Activated CD4-positive, alpha-beta T cell treated with anti-CD3 and anti-CD28 coated beads for 4 hours (primary cell): ENCODE measurements at places on chromosomes 5 and 9.

DNA sequence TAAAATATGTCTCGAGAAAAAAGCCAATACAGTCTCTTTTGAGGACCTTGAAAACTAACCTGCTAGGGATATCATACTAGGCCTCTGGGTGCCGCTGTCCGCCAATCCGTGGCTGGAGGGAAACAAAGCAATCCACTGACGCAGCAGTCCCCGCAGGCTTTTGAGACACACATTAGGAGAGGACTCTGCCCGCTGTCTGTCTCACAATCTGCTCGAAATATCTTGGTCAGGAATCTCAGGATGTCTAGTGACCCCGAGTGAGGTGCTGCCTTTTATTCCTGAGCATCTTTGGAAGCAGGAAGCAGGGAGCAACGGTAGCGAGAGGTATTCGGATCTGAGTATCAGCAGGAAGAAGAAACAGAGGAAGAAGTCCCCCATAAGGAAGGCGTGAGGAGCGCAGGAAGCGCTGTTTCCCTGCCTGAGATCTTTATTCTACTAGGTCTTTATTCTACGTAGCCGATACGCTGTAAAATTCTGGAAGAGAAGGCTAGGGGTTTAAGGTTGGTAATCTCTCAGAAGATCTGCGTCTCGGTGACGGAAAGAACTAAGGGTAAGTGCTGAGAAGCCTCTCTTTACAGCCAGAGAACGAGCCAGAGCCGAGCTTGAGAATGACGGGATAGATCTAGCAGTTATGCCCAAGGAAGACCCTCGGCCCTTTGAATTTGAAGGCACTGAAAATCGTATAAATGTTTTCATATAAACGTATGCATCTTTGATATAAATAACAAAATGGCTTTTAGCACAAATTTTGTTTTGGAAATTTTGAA, 4.0 kb upstream of the PCDHGA1 start:
- peak; percentile 67 for DNase-seq

DNA sequence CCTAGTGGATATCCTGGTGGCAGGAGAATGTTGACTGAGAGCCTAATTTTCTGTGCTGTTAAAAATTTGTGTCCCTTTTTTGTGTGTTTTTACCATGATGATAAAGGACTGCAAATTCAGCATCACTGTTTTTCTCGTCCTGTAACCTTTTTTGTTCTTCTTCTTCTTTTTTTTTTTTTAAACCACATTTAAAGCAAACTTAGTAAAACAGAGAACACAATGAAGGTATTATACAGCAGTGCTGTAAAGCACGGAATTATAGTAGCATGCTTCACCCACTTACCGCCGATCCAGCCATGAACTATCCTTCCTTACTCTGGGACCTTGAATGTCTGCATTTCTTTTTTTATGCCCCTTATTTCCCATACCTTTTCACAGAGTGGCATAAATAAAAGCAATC, 280.0 kb downstream of the ARHGAP26 start:
- no peak for DNase-seq

DNA sequence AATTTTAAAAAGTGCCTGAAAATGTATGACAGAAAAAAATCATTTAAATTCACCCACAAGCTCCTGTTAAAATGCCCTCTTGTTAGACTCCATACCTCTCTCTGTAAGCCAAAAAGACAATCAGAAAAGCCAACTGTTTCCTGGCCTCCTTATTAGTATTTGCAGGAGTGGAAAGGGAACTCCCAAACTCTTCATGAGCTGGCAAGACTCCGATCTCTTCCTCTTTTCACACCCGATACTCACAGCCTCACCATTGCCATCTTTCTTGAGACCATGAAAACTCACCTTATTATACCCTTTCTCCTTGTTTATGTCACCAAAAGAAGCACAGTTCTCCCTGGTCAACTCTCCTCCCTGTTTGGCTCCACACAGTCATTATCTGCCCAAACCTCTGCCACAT, 197.8 kb downstream of the DMAC1 start:
- DNase-seq, result no peak

DNA sequence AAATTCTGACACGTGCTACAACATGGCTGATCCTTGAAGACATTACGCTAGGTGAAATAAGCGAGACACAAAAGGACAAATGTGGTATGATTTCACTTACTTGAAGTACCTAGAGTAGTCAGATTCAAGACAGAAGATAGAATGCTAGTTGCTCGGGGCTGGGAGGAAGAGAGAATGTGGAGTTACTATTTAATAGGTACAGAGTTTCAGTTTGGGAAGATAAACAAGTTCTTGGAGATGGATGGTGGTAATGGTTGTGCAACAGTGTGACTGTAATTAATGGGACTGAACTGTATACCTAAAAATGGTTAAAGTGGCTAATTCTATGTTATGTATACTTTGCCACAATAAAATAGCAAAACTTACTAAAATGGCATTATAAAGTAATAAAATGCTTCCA, 34.4 kb downstream of the PAM start:
- no peak for DNase-seq

GRCh38 chr9:129866394-129867135, 31.3 kb downstream of the USP20 start:
- peak; percentile 56 for DNase-seq

DNA sequence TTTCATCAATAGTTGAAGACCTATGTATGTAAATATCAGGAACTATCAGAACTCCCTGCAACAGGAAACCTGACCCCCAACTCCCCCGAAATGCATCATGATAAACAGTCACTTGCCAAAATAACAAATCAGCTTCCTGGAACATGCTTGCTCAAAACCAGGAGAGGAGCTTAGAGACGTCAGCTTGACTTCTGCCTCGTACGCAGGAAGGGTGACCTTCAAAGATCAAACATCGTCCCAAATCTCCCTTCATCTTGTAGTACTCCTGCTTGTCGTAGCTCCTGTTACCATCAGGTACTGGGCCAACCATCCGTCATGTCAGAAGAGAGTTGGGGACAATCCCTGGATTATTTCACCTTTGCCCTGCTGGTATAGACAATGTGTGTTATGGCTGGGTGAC, 396.1 kb downstream of the GADD45G start:
- DNase-seq, result no peak

GRCh38 chr9:35603506-35603985, 1.5 kb upstream of the TESK1 start:
- no peak for DNase-seq

GRCh38 chr9:136644593-136645351, 17.9 kb upstream of the EGFL7 start:
- peak; percentile 80 for DNase-seq

DNA sequence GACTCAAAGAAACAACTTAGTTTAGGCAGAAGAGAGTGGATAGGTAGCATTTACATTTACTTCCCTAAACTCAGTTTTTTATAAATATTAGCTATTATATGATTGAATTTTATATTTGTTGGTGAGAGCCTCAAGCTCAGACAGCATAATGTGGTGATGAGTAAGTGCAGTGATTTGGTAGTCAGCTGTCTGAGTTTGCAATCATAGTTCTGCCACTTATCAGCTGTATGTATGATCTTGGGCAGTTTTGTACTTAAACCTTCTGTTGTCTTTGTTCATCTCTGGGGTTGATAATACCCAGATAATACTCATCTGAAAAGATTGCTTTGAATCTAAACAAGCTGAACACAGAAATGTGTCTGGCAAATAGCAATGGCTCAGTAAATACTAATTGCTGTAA, 108.8 kb downstream of the ANXA1 start:
- no peak for DNase-seq

GRCh38 chr9:133151601-133152525, 11.9 kb downstream of the GBGT1 start:
- no peak for DNase-seq

DNA sequence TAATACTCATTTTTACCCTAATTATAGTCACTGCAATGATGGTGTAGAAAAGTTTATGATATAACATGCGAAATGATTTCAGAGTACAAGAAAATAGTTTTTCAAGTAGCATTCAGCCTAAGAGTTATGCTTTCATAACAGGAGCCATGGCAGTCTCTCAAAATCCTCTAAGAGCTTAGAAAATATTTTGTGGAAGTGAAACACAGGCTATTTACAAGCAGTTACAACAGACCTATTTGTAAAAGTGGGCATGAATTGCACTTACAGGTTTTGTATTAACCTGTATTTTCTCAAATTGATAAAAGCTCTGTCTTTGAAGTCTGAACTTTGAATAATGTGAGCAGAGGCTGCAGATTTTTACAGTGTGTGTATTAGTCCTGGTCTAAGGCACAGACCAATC, 523.3 kb downstream of the LRRC70 start:
- no peak for DNase-seq

- no peak for DNase-seq
Measured at GRCh38 chr9:105639936-105640335, 22.3 kb upstream of the TAL2 start.

GRCh38 chr9:135516132-135516860, 4.9 kb upstream of the LCN1 start:
- no peak for DNase-seq

DNA sequence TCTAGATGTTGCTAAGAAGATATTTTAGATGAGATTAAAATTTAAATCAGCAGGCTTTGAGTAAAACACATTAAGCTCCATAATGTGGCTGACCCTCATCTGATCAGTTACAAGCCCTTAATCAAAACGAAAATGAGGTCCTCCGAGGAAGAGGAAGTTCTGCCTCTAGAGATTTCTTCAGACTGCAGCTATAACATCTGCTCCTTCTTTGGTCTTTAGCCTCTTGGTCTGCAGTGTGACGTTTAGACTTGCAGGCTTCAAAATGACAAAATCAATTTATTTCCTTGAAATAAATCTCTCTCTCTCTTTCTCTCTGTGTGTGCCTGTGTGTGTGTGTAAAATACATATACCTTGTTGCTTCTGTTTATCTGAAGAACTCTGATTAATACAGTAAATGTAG, 1429.8 kb upstream of the CDH9 start:
- no peak for DNase-seq

DNA sequence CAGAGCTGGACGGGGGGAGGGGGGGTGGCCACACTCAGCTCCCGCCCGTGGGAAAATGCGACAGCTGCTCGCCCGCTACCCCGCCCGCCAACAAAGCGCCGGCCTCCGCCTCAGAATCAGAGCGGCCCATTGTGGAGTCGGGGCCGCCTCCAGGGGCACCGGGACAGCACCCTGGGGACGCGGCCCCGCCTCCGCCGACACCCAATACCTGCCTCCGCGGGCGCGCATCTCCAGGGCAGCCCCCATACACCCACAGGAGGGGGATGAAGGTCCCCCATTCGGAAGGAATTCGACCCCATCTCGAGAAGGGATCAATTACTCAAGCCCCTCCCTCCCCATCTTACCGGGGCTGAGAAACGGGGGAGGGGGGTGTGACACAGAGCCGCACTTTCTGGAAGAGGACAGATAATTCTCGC, 1.3 kb downstream of the NOTCH1 start:
- DNase-seq, result peak; percentile 70

DNA sequence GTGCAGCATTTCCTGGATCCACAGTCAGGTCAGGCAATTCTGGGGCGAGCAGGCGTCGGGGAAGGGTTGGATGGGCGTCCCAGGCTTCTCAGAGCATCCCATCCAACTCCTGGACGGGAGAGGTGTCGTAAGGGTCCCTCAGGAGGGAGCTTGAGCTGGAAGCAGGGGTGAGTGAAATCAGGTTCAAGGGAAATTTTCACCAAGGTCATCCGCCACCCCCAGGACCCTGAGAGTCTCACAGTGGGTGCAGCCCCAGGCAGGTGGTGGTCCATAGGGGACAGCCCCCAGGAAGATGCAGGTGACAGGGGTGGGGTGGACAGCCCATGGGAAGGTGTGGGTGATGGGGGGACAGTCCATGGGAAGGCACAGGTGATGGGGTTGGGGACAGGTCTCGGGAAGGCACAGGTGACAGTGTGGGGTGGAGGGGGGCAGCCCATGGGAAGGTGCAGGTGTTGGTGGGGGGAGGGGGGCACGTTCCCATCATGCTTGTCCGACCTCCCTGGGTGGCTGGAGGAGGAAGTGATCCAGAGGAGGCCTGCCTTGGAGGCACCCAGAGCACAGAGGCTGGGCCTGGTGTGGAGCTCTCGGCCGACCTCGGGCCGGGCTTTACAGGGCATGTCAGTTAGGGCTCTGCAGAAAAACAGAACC, 48.9 kb downstream of the AHRR start:
- DNase-seq, result no peak

GRCh38 chr5:58273711-58274110, 186.2 kb downstream of the PLK2 start:
- no peak for DNase-seq

GRCh38 chr9:6765396-6765795, 7.6 kb downstream of the KDM4C start:
- DNase-seq, result no peak

DNA sequence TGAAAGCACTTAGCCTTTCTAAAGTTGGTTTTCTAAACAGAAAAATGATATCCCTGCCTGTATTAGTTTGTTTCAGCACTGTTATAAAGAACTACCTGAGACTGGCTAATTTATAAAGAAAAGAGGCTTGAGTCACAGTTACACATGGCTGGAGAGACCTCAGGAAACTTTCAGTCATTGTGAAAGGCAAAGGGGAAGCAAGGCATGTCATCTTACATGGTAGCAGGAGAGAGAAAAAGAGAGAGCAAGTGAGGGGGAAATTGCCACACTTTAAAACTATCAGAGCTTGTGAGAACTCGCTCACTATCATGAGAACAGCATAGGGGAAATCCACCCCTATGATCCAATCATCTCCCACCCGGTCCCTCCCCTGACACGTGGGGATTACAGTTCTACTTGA, 64.9 kb downstream of the FAM170A start:
- no peak for DNase-seq

GRCh38 chr5:71860048-71860447, 141.0 kb downstream of the CARTPT start:
- DNase-seq, result no peak

- DNase-seq, result no peak
Measured at GRCh38 chr5:161312882-161313281, 233.6 kb downstream of the GABRB2 start.

- no peak for DNase-seq
Measured at GRCh38 chr9:557601-558201, 283.8 kb upstream of the DMRT1 start.

GRCh38 chr9:95116002-95116807, 201.3 kb downstream of the FANCC start:
- no peak for DNase-seq

DNA sequence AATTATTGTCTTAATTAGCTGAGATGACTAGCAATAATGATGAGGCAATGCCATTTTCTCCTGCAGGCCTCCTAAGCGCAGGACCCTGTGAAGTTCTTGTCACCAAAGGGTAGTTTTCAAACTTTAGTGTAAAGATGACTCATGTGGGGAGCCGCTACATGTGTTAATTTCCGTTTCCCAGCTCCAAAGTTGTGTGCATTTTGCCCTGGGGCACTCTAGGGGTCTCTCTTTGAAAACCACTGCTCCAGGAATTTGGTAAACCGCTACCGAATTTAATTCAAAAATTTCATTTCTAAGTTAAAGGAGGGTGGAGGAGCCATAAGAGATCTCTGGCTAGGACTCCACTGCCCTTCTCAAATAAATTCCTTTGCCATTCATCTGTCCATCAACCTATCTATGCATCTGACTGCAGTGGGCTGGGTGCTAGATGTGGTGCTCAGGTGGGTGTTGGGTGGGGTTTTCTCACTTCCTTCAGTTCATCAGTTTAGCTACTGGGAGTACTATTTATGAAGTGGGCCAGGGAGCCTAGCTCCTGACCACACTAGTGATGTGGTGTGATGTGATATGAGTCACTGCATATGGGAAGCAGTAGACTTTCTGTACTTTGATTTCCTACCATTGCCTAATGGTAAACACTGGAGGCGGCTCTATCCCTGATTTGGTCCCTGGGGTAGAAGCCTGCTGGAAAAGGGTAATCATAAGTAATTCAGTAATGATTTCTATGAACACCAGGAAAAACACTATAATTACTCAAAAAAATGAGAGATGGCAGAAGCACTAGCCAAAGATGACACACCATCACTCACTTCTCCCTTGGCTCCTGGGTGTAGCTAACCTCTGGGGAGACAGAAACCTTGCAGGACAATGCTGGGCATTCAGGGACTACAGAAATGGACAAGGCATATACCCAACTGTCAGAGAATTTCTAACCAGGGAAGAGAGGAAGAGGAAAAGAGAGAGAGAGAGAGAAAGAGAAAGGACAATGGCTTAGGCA, 4.0 kb upstream of the ZSWIM6 start:
- no peak for DNase-seq
